Hindlimb muscle (tissue), 1 donor: ENCODE measurements at places on chromosomes 5 and 9. TPM values are rescaled to one million over a fixed set of nuclear protein-coding genes. Genes with fewer than 3 reads are reported as not detected.

DNA sequence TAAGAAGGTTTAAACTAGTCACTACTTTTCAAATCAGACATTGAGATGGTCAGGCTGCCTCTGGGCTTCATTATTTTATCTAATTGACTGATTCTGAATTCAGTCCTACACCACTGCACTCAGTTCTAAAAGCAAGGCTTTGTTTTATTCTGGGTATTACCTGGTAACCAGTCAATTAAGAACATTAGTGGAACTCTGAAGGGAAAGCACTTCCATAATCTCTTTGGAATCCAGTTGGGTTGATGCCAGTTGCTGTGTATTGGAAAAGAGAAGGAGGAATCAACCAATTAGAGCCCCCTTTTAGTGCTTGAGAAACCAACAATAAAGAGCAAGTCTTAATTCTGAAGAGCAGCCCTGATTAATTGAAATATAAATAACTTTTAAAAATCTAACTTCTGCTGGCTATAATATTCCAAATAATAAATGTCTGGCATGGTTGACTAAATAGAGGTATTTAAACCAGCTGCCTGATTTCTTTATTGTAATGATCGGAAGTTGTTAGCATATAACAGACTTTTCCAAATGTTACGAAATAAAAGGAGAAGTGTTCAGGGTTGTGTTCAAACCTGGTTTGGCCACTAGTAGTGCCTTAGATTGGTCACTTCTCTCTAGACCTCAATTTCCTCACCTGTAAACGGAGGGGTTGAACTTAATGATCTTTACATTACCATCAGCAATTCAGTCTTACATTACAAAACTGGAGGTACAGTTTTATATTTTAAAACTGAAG, 32.0 kb downstream of the CPEB4 start:
- no peak for DNase-seq

GRCh38 chr9:135701067-135701958, 672 bp upstream of the KCNT1 start:
- no peak for DNase-seq

- DNase-seq = no peak
Measured at GRCh38 chr9:76980566-76980965, 38.9 kb upstream of the FOXB2 start.

GRCh38 chr5:128796506-128796905, 168.8 kb upstream of the SLC27A6 start:
- DNase-seq = no peak

DNA sequence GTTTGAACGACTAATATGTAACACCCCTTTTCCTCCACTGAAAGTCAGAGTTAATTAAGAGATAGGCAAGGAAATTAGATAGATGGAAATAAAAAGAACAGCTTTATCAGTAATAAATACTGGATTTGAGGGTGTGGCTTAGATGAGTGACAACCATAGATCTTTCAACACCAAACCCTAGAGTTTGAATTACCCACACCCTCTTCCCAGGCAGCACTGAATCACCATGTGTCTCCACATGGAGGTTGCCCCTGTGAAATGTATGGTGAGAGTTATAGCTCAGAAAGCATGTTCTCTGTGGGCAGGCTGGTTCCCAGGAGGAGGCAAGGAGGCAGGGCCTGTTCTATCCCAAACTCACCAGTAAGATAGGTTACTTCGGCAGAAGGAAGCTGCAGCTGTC, 69.7 kb downstream of the TMEM174 start:
- no peak for DNase-seq

DNA sequence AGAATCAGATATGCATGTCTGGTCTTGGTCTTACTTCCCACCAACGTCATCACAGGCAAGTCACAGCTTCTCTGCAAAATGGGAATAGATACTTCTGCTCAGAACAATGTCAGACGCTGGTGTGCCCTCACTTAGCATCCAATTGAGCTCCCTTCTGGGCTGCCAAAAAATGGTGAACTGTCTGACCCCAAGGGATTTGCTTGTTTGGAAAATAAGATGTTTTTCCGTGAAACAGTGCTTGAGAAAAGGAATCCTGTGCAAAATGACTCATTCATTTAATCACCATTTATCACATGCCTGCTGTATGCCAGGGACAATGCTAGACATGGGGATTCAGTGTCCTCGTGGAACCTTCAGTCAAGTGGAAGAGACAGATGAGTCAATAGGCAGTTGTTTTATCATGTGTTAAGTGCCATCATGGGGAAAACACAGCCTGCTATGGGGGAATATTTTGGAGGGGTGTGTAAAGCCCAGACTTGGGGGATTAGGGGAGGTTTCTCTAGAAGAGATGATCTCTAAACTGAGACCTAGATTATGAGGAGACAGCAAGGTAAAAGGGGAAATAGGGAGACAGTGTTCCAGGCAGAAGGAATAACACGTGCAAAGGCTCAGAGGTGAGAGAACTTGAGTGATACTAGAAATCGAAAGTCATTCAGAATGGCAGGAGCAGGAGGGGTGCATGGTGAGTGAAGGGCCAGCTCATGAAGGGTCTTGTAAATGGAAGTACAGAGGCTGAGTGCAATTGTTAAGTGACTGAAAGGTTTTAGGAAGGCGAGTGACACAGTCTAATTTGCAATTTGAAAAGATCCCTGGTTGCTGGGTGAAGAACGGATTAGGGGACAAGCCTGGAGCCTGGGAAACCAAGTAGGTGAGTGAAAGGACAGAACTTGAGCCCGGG, 3.9 kb downstream of the NIPAL4 start:
- DNase-seq = no peak

Gene GAPT
- 0.59 TPM for polyA plus RNA-seq

Gene SLC1A3
- 23.2 TPM for polyA plus RNA-seq

Gene PRKACG
- not detected for polyA plus RNA-seq

DNA sequence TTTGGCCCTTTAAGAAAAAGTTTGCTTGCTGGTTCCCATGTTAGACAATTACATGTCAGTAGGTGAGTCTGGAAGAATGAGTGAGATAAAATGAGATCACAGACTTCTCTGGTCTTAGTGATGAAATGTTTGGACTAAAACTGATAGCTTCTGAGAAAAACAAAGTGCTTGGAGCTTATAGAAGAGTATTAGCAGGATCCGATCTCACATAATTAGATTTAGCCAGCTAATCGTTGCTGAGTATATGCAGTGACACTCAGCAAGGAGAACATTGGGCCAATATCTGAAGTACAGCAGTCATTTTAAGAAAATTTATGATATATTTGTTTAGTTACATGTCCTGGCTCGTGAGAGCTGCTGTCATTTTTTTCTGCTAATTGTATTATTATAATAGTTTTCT, 135.8 kb downstream of the SNCAIP start:
- no peak for DNase-seq

DNA sequence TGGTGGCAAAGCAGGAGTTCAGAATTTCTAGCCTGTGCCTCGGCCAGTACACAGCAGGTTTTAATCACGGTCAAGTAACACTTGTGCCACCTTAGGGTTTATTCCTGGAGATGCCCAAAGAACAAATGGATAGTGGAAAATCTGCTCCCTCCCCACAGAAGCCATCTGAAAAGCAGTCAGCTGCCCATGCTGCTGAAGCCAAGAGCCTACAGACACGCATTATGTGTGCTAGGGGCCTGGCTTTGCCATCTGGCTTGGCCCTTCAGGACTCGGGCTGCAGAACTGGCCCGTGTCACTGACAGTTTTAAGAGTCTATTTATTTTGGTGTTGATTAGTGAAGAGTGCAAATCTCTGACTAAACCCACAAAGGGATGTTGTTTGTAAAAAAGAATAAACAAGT, 11.1 kb downstream of the ARSB start:
- no peak for DNase-seq

Gene C9orf50
- 0.26 TPM for polyA plus RNA-seq

GRCh38 chr5:175202463-175203068, 241.4 kb downstream of the DRD1 start:
- no peak for DNase-seq

Gene PCDHGB2
- polyA plus RNA-seq = 2.8 TPM

Gene ABO
- polyA plus RNA-seq = 4.5 TPM

GRCh38 chr9:115891929-115892328, 261.7 kb upstream of the PAPPA start:
- no peak for DNase-seq

Gene SIGMAR1
- polyA plus RNA-seq = 52.0 TPM

Gene GMCL2
- polyA plus RNA-seq = not detected

Gene TAF1L
- polyA plus RNA-seq = 0.05 TPM

DNA sequence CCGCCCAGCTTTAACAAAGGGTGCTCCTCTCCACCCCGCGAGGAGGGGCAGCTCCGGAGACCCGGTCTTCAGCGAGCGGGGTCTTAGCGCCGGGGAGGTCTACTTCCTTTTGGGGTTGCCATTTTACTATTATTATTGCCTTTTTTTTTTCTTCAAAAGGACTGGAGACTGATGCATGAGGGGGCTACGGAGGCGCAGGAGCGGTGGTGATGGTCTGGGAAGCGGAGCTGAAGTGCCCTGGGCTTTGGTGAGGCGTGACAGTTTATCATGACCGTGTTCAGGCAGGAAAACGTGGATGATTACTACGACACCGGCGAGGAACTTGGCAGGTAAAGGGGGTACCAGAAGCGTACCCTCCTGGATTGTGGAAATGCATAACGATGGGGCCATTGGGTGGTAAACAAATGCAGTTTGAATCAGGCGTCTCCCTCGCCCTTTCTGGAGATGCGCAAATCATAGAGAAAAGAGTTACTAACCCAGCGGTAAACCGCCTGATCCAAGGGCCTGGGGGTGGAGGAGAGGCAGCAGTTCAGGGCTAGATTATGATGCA, 1.2 kb downstream of the DAPK1 start:
- DNase-seq = no peak

- DNase-seq = no peak
Measured at GRCh38 chr9:125960626-125961025, 213.5 kb downstream of the PBX3 start.

GRCh38 chr5:146068977-146069779, 36.2 kb downstream of the PLAC8L1 start:
- DNase-seq = no peak

Gene PAEP
- polyA plus RNA-seq = not detected

DNA sequence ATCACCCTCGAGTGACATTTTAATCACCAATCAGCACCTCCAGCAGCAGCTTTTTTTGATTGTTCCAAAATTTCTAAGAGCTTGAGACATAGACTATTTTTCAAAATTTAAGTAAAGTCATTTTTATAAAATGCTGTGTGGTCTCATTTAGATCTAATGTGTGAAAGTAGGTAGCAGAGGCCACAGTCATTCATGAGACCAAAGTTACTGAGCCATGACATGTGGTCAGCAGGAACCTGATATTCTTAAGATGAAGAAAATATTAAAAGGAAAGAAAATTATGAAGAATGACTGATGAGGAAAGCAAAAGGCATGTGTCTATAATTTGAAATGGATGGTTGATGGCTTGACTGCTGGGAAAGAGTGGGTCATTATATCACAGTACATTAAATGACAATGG, 7.2 kb downstream of the FREM1 start:
- DNase-seq = no peak

DNA sequence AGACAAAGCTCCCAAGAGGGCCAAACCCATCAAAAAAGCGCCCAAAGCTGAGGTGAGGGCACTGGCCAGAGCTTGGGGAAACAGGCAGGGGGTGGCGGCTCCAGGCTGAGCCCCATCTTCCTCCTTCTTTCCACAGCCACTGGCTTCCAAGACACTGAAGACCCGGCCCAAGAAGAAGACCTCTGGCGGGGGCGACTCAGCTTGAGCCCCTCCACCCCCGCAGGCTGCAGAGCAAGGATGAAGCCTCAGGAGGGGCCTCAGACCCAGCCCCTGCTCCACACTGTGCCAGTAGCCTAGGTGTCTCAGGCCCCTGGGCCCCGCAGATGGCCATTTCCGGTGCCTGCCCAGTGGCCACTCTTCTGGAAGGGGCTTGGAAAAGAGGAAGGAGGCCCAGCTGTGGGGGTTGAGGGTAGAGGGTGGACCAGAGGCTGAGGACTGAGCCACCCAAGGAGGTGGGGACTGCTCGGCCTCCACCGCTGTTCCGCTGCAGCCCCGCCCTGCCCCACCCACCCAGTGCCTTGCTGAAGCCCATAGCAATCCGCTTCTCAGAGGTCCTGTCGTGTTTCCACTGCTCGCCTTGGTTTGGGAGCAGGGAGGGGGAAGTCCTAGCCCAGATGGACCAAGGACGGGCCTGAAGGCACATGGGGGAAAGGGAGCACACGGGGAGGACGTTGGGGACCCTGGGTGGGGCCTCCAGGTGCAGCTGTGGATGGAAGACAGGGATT, 6.9 kb downstream of the REEP2 start:
- DNase-seq = no peak

- DNase-seq = no peak
Measured at GRCh38 chr5:115602591-115603125, 379 bp upstream of the TICAM2 start.

GRCh38 chr5:123651234-123651633, 139.3 kb downstream of the CSNK1G3 start:
- no peak for DNase-seq

GRCh38 chr9:110835859-110836271, 167.3 kb downstream of the MUSK start:
- no peak for DNase-seq

Gene PIP5K1B
- 1.7 TPM for polyA plus RNA-seq

Gene DBH
- polyA plus RNA-seq = 0.54 TPM

GRCh38 chr5:43415935-43416802, 4.0 kb upstream of the CCL28 start:
- DNase-seq = no peak

DNA sequence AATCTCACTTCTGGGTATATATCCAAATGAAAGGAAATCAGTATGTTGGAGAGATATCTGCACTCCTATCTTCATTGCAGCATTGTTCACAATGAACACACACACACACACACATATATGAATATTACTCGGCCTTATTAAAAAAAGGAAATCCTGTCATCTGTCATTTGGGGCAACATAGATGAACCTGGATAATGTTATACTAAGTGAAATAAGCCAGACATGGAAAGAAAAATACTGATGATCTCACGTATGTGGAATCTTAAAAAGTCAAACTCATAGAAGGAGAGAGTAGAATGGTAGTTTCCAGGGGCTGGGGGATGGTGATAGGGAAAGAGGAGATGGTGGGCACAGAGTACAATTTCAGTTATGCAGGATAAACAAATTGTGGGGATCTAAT, 100.3 kb downstream of the EMB start:
- DNase-seq = no peak

GRCh38 chr9:97558701-97559101, 57.2 kb downstream of the TMOD1 start:
- no peak for DNase-seq

Gene ELOVL7
- polyA plus RNA-seq = 0.30 TPM

- DNase-seq = no peak
Measured at GRCh38 chr5:180360078-180360957, 7.2 kb upstream of the GFPT2 start.

Gene ZDHHC21
- polyA plus RNA-seq = 11.6 TPM

- DNase-seq = no peak
Measured at GRCh38 chr9:136471802-136472487, 10.9 kb downstream of the SEC16A start.

Gene SLC25A2
- not detected for polyA plus RNA-seq

- DNase-seq = no peak
Measured at GRCh38 chr5:114316167-114316566, 45.7 kb upstream of the KCNN2 start.

DNA sequence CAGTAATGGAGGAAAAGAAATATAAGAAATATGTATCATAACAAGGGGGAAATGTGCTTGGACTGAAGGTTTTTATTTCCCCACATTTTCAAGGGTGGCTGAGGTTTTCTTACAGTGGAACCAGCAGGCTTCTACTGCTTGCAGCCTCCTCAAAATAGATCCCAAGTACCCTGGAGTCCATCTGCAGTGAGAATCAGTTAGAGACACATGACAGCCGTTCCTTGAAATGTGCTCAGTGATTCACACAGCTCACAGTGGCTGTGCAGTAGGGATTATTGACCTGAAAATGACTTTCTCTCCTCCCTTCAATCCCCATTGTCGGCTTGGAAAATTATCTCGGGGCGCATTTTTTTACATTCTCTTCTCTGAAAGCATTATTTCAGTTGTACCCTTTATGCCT, 832.0 kb downstream of the TLR4 start:
- no peak for DNase-seq
